Stimulated activated CD4-positive, alpha-beta T cell treated with anti-CD3 and anti-CD28 coated beads, Interleukin-4, amount 100 ng/mL, for 1 hour (primary cell): ENCODE measurements at places on chromosomes 16 and 17.

- DNase-seq = no peak
Measured at GRCh38 chr16:17275076-17276009, 195.4 kb downstream of the XYLT1 start.

DNA sequence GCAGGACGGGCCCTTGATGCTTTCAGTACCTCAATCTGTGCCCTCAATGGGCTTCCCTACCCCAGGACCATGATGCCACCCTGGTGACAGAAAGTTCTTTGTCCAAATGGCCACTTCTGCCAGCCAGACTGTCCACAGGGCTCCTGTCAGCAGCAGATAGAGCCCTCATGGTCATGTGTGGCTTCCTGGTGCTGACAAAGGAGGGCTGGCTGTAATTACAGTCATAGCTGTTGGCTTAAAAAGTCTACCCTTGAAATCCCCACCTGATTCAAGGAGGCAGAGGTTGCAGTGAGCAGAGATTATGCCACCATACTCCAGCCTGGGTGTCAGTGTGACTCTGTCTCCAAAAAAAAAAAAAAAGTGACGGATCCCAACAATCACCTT lies 3.3 kb downstream of the TRPV2 start:
- no peak for DNase-seq

GRCh38 chr17:72516772-72517399 lies 396.1 kb downstream of the SOX9 start:
- DNase-seq = no peak

DNA sequence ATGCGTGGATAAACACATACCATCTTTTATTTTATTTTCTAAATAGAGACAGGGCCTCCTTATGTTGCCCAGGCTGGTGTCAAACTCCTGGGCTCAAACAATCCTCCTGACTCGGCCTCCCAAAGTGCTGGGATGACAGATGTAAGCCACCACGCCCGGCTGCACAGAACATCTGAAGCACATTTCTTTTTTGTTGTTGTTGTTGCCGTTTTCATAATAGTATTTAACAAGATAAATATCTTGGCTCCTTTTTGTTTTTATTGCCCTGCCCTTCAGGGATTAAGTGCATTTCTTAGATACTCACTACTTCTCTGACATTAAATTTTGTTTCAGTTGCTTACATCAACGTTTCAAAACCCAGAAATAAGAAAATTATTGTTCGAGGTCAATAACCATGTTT lies 37.4 kb downstream of the ANKRD11 start:
- DNase-seq = no peak

DNA sequence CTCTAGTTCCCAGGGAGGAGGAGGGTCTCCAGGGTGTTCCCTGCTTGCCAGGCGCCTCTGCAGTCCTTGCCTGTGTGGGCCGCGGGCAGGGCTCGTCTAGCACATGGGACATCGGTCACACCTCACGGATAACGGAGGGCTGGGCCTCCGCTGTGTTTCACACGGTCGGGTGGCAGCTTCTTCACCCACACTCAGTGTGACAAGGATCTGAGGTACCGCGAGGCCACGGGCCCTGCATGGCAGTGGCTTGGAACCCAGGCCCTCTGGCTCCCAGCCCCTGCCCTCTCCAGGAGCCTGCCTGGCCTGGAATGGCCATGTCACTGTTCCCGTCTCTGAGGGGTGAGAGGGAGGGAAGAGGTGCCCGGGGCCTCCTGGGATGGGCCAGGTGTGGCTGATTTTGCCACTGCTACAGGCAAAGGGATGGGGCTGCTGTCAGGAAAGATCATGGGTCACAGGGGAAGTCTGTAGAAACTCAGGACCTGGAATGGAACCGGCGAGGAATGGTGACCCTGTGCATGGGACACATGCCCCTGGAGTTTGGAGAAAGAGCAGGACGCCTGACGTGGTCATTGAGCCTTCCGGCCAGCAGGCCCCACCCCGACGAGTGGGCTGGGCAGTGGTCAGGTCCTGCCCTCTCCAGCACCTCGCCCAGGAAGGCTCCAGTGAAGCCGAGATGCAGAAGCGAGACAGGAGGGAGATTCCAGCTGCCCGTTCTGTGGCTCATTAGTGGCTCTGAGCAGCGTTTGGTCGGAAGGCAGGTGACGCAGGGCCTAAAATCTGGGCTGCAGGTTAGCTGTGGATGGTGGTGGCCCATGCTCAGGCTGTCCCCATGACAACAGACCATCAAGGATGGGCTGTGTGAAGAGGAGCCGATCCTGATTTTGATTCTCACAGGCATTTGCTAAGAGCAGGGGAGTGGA lies 76.5 kb upstream of the GSE1 start:
- DNase-seq = no peak

DNA sequence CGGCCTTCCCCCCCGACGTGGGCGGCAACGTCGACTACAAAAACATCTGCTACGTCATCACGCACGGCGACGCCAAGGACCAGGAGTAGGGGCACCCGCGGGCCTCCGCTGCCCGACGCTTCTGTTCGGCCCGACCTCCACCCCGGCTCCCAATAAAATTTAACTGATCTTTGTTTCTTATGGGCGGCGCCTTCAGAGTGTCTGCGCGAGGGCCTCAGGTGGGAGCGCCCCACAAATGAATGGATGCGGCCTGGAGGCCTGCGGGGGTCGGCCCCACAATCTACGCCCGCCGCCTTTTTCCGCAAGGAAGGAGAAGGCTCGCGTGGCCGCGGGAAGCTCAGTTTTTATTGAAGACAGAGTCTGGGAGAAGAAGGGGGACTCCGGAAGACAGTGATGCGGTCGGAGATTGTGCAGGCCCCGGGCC lies 3.2 kb downstream of the MYL11 start:
- DNase-seq = peak; percentile 87

DNA sequence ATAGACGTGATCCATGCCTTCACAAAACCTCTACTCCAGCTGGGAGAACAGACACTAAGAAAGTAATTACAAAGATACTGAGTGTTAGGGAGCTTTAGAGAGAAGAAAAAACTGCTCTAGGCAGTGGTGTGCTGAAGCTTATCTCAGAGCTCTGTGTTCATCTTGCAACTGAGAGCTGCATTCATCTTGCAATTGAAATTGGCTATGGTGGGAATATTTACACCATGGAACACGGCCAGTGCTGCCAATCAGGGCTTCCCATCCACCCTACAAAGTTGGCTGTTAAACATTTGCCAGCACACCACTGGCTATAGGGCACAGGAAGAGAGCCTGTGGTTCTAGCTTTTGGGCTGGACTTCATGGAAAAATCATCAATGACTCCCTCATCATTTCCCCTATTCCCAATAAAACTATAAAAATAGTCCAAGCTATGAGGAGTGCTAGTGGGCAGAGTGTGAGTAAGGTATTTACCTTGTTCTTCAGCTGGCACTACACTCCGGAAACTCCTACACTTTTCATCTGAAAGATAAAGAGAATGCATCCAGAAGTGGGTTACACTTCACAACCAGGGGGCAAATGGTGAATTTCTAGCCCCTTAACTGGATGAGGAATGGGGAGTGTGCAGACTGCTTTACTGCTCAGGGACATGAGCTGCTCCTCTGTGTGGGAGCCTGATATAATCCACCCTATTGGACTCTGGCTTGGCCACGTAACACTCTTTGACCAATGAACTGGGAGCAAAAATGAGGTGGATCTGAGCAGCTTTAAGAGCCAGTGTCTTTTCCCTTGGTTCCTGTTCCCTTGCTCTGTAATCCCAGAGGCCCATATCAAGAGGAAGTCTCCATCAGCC lies 11.6 kb downstream of the GSG1L2 start:
- no peak for DNase-seq

- peak; percentile 44 for DNase-seq
Measured at GRCh38 chr17:79420318-79421243, 190.3 kb downstream of the RBFOX3 start.

- DNase-seq = no peak
Measured at GRCh38 chr17:72477491-72477890, 356.7 kb downstream of the SOX9 start.

- DNase-seq = no peak
Measured at GRCh38 chr16:65618333-65618732, 496.5 kb upstream of the CDH11 start.

- no peak for DNase-seq
Measured at GRCh38 chr16:56481468-56482122, 30.2 kb downstream of the OGFOD1 start.

- no peak for DNase-seq
Measured at GRCh38 chr16:13307851-13308250, 406.5 kb downstream of the SHISA9 start.

DNA sequence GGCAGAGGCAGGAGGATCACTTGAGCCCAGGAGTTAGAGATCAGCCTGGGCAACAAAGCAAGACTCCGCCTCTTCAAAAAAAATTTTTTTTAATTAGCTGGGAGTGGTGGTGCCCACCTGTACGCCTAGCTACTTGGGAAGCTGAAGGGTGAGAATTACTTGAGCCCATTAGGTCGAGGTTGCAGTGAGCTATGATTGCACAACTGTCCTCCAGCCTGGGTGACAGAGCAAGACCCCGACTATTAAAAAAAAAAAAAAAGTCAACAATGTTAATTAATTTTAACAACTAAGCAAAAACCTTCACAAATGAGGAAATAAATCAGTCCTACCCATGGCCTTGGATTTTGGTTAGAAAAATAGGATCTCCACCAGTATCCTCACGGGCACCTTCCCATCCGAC lies 5.4 kb downstream of the DHX58 start:
- DNase-seq = no peak

DNA sequence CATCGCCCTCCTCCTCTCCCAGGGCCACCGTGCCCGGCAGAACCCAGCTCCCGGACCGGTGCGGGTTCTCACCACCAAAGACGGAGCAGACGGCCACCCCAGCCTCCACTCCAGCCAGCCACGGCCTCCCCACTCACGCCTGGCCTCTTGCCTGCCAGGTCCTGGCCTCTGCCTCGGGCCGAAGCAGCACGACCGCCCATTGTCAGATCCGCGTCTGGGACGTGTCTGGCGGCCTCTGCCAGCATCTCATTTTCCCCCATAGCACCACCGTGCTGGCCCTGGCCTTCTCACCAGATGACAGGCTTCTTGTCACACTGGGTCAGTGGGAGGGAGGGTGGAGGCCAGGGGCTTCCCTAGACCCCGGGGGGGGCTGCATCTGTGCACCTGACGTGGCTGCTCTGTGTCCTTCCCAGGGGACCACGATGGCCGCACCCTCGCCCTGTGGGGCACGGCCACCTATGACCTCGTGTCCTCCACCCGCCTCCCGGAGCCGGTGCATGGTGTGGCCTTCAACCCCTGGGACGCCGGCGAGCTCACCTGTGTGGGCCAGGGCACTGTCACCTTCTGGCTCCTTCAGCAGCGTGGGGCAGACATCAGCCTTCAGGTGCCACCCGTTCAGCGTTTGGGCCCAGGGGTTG lies 6.6 kb upstream of the RHOT2 start:
- no peak for DNase-seq

GRCh38 chr17:28549236-28550132 lies 2.9 kb downstream of the UNC119 start:
- peak; percentile 50 for DNase-seq

DNA sequence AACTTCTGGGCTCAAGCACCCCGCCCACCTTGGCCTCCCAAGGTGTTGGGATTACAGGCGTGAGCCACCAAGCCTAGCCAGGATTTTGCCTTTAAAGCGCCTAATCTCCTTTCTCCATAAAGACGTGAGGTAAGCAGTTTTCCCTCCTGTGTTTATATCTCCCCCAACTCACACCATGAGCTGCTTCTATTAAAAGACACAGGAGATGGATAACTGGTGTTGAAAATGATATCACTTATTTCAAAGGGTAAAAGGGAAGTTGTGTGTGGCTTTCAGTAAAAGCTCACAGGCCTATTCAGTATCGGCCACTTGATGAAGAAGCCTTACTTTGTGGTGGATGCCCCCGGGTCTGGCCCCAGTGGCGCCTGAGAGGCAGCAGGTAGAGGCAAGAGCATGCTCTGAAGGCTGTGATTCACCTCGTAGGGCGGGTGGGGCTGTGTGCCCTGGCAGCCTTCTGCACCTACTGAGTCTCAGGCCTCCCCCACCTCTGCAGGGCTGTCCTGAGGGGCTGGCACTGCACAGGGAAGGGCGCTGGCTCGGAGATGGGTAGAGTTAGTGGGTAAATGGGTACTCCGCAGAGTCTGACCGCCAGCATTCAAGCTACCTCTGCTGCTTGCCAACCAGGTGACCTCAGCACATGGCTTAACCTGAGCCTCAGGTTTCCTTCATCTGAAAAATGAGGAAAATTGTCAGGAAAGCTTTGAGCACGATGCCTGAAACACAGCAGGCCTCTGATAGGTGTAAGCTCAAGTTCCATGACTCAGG lies 146.8 kb downstream of the CLEC16A start:
- no peak for DNase-seq

- DNase-seq = no peak
Measured at GRCh38 chr17:82751171-82751570, 694 bp upstream of the TBCD start.

DNA sequence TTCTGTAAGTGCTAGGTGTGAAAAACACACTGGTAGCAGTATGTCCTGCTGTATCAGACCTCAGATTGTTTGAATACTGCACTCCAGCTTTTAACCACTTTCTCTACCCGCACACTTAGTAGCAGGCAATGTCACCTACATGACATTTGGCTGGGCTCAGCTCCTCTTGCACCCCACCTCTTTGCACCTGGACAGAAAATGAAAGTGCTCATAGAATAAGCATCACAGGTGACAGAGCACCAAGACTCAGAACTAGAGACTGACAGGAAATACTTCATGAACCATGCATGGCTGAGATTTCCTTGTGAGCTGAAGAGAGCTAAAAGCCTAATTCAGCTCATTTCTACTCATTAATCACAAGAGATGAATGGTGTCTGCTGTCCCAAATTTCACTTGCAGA lies 1014.2 kb upstream of the CDH8 start:
- DNase-seq = no peak

DNA sequence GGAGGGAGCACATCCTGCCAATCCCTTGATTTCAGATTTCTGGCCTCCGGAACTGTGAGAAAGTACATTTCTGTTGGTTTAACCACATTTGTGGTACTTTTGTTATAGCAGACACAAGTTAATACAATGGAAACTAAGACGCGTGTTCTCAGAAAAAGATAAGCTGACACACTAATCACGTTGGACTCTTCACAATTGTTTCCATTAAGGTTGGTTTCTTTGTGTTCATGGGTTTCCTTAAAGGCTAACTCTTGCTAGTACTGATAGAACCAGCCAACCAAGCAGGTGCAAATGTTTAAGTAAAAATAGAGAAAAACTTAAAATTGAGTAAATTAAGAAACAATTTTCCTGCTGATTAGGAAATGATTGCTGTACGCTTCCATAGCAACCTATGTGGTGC lies 59.4 kb downstream of the CMC2 start:
- DNase-seq = no peak

DNA sequence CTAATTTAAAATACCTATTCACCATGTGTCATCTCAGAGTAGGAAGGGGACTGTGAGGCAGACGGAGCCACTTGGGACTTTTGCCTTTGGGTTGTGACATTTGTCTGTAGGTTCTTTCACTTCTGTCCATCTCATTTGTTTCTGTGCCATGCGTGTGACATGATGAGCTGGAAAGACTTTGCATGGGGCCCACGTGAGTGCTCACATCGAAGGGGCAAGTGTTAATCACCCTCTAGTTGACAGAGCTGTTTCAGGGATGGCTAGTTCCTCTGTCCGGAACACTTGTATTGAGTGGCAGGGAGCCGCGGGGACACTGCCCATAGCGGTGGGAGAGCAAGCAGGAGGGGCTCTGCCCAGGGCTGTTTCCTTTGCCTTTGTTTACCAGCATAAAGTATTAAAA lies 112.0 kb downstream of the RPTOR start:
- no peak for DNase-seq
